Neural crest cell (in vitro differentiated cells): ENCODE measurements at places on chromosomes 5 and 9. TPM values are rescaled to one million over a fixed set of nuclear protein-coding genes. Genes with fewer than 3 reads are reported as not detected.

The FAM151B gene
- 1.9 and 2.0 TPM in 2 replicates for total RNA-seq

The TMEM203 gene
- 45.0 and 49.7 TPM in 2 replicates for total RNA-seq

The ANXA1 gene
- total RNA-seq, result 6.2 and 6.6 TPM in 2 replicates

The CCDC180 gene
- total RNA-seq, result 6.6 and 10.1 TPM in 2 replicates

The HMHB1 gene
- total RNA-seq, result not detected in 2 replicates

The DND1 gene
- 4.2 and 4.6 TPM in 2 replicates for total RNA-seq

The GPR150 gene
- total RNA-seq, result 0.14 TPM in 1 of 2 replicates, not detected in the other

The ORM1 gene
- not detected in 2 replicates for total RNA-seq

The BSPRY gene
- total RNA-seq, result not detected in 2 replicates

The SLC6A7 gene
- total RNA-seq, result not detected in 2 replicates

The KIF4B gene
- total RNA-seq, result not detected in 2 replicates

The GDA gene
- total RNA-seq, result 11.5 and 12.3 TPM in 2 replicates

The UGT3A2 gene
- total RNA-seq, result 0.64 and 0.79 TPM in 2 replicates

The FOXD4L5 gene
- 0.34 and 0.37 TPM in 2 replicates for total RNA-seq

The RARS1 gene
- 82.1 and 87.6 TPM in 2 replicates for total RNA-seq

The PAM gene
- total RNA-seq, result 84.1 and 85.6 TPM in 2 replicates

The LRRC70 gene
- total RNA-seq, result 0.19 and 0.34 TPM in 2 replicates

The EPB41L4A gene
- total RNA-seq, result 10.8 and 12.4 TPM in 2 replicates

The TAF11L11 gene
- total RNA-seq, result not detected in 2 replicates

The ALAD gene
- 23.2 and 23.7 TPM in 2 replicates for total RNA-seq

The PFN3 gene
- total RNA-seq, result not detected in 2 replicates
